Fibroblast of gingiva (primary cell): ENCODE measurements at places on chromosomes 6 and 20.

GRCh38 chr6:129177801-129178200, 294.9 kb downstream of the LAMA2 start:
- DNase-seq, result no peak

DNA sequence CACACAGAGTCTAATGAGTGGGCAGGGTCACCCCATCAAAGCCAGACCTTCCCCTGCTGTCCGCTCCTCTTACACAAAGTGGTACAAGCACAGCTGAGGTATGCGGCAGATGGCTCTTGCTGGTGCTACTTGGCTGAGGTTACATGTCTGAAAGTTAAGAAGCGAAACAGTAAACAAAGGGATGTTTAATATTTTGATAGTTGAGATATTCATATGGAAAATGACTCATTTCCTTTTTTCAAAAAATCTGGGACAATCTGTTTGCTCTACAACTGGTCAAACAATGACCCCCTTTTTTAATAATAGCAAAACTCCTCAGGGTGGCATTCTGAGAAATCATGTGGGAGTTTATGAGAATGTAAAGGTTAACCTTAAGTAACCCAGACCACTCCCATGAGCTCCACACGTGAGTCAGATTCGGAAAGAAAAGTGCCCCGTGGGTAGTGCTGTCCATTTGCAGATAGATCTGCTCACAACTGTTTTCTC, 245.3 kb downstream of the TBXT start:
- DNase-seq, result peak; percentile 79

DNA sequence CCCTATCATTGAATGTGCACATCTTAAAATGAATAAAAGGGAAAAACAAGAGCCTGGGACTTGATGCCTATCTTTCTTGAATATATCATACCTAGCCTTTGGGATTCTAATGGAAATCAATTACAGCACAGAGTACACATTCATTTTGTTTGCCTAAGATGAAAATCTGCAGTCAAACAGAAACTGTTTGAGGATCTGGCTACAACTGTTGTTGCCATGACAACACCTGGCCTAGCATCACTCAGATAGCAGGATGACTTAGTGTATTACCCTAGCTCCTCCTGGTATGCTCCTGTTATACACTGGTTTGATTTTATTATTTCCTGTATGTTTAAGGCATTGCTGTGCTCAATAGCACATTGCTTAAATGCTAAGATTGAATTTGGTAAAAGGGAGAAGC, 71.5 kb upstream of the LAMP5 start:
- DNase-seq, result no peak

GRCh38 chr6:13395272-13396237, 67.2 kb upstream of the TBC1D7 start:
- DNase-seq, result peak; percentile 67

DNA sequence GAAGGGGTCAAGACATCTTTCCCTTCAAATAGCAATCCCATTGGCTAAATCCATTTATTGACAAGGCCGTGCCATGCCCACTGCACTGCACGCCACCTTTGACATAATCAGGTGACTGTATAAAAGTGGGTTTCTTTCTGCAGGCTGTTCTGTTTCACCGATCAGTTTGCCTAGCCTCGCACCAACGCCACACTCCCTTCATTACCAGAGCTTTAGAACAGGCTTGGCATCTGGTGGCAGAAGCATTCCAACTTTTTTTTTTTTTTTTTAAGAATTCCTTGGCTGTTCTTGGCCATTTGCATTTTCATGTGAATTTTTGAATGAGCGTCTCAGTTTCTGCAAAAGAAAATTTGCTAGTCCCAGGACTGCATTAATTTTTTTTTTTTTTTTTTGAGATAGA, 78.1 kb downstream of the PPP1R3G start:
- DNase-seq, result no peak

DNA sequence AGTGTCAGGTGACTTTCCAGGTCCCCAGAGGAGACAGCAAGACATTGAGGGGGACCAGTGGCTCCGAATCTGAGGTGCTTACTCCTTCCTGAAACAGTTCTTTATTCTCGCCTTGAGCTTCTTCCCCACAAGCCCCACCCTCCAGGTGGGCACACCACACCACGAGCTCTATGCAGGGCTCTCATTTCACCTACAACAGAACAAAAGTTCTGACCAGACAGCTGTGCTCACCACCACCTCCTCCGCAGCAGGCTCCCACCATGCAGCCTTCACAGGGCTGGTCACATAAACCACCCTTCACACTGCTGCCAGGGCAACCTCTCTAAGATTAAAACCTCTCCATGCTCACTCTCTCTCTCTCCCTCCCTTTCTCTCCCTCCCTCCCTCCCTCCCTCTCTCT, 384.5 kb upstream of the ARID1B start:
- no peak for DNase-seq

DNA sequence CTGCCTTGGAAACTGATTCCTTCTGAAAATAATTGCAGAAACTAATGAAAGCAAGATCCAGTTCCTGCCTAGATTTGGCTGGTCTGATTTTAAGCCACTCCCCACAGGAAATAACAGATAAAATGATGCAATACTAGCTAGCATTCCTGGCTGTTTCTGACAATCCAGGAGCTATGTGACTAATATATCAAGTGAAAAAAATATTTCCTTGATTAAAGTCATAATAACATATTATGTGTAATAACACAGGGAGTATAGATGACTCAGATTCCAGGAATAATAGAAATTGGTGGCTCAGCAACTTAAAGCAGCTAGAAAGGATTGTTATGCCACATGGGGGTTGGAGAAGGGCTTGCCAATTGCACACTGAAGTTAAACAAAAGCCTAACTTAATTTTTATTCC, 182.7 kb upstream of the SALL4 start:
- peak; percentile 98 for DNase-seq

- peak; percentile 11 for DNase-seq
Observed at GRCh38 chr6:7939184-7939863, 28.7 kb upstream of the TXNDC5 start.

GRCh38 chr20:24033151-24033550, 44.6 kb upstream of the GGTLC1 start:
- no peak for DNase-seq

- DNase-seq, result no peak
Observed at GRCh38 chr20:62177307-62177706, 5.5 kb upstream of the MTG2 start.

- DNase-seq, result no peak
Observed at GRCh38 chr6:155185544-155185943, 78.3 kb upstream of the CLDN20 start.

DNA sequence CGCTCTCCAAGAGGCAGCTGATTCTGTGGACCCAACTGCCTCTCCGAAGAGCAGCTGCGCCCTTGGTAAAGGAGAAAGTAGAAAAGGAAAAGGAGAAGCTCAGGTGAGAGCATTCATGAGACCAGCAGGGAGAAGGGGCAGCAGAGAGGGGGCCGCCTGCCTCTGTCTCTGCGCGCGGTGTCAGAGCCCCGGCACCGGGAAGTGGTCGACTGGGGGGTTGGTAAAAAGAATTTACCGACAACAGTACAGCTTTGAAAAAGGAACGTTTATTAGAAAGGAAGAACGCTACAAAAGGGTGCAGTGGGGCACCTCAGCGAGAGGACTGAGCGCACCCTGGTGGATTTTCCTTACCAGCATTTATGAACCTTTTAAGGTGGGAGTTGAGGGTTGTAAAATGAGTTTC, 61.9 kb downstream of the GPR6 start:
- DNase-seq, result no peak

- no peak for DNase-seq
Observed at GRCh38 chr20:112396-112795, 24.9 kb downstream of the DEFB125 start.

- no peak for DNase-seq
Observed at GRCh38 chr6:31132806-31133205, 6.1 kb downstream of the PSORS1C2 start.

DNA sequence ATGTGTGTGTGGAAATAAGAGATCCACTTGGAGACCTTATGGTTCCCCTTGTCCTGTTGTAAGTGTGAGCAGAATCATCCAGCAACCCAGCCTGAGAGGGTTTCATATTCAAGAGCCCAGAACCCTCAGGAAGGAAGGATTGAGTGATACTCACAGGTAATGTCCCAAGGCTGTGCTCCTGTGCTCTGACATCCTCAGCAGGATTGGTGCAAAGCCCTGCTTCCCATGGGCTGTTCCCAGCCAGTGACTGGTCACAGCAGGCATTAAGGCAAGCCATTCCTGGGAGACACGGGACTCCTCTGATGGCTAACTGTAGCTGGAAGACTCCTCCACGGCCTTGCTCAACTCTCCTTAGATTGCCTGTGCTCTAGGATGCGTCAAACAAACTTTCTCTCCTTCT, 33.8 kb upstream of the HLA-G start:
- DNase-seq, result no peak

DNA sequence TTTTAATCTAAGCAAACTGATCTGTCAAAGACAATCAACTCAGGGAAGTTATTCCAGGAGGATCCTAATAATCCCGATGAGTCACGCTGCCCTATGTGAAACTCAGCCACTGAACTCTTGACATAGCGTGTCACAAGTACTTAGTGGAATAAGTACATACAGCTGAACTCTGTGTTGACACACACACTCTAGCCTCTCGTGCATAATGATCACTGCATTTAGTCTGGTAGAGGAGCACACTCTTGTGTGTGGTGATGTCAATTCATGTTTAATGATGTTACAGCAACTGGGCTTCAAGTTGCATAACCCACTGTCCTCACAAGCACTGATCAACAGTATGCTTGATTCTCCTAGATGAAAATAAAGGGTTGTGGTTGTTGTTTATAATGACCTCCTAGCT, 148.3 kb downstream of the HACE1 start:
- peak; percentile 57 for DNase-seq

GRCh38 chr6:146944809-146945208, 259.4 kb upstream of the STXBP5 start:
- no peak for DNase-seq

DNA sequence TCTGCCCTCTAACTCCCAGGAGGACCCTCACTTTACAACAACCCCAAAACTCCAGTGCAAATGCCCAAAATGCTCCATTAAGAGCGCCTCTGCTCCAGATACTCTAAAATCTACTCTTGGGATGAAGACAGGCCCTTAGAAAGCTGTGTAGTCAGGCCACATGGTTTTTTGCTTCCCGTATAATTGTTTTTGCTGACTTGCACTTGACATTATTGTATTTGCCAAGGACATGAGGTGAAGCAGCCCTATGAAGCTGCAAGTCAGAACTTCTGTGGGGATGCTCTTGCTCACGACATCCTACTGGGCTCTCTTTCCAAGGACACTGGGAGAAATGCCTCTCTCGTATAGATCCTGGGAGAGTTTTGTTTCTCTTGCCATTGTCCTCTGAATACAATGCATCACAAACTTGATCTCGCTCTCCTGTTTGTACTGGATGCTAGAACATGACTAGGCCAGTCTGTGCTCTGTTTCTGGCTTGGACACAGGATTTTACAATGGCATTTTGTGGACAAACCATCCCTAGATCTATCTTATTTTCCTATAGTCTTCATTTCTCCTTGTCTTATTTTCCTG, 177.2 kb upstream of the DTNBP1 start:
- DNase-seq, result no peak

DNA sequence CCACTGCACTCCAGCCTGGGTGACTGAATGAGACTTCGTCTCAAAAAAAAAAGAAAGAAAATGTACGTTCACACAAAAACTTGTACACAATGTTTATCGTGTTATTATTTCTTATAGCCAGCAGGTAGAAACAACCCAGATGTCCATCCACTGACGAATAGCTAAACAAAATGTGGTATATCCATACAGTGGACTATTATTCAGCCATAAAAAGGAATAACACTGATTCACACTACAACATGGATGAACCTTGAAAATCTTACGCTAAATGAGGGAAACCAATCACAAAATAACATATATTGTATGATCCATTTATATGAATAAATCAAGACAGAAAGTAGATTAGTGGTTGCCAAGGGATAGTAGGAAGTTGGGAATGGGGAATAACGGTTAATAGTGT, 75.1 kb upstream of the EPB41L1 start:
- no peak for DNase-seq

DNA sequence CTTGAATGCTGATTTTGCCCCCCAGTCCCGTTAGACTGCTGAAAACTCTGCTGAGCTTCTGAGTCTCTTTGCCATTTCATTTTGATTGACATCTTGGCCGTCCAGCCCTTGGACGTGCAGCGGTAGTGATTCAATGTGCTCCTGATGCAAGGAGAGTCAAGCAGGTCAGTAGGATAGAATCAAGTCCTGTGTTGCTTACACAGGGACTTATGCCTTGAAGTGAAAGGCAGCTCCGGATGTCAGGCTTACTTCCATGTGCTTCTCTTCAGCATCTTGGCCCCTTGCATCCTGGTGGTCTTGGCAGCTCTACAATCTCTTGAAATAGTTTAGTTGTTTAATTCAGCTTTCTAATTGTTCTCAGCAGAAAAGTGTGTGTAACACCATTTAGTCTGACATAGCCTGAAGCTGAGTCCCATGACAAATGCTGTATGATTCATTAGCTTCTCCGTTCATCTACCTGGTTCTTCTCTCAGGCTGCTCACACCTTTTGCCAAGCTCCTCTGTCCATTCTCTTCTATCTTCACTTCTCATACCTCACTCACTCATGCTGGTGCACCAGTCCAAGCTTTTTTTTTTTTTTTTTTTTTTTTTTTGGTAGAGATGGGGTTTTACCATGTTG, 76.0 kb downstream of the EZR start:
- no peak for DNase-seq

DNA sequence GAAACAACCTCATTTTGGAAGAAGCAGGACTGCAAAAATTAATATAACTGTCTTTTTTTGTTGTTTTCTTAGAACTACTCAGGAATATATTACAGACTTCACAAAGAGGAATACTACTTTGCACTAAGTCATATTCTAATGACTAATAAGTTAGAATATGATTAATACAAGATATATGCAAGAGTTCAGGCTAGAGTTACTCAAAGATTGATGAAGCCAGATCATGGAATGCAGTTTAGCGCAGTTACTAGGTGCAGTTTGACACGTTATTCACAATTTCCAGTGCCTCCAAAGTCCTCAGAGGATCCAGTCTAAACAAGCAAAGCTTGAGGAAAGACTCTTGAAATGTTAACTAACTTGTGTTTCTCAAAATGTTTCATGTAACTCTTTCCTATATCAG, 1.2 kb upstream of the MYCT1 start:
- DNase-seq, result peak; percentile 59

GRCh38 chr20:37219751-37220668, 40.7 kb upstream of the MROH8 start:
- DNase-seq, result peak; percentile 46

GRCh38 chr20:64115171-64115911, 8.0 kb upstream of the NPBWR2 start:
- no peak for DNase-seq

GRCh38 chr6:13573669-13574110, 711 bp upstream of the SIRT5 start:
- peak; percentile 14 for DNase-seq

DNA sequence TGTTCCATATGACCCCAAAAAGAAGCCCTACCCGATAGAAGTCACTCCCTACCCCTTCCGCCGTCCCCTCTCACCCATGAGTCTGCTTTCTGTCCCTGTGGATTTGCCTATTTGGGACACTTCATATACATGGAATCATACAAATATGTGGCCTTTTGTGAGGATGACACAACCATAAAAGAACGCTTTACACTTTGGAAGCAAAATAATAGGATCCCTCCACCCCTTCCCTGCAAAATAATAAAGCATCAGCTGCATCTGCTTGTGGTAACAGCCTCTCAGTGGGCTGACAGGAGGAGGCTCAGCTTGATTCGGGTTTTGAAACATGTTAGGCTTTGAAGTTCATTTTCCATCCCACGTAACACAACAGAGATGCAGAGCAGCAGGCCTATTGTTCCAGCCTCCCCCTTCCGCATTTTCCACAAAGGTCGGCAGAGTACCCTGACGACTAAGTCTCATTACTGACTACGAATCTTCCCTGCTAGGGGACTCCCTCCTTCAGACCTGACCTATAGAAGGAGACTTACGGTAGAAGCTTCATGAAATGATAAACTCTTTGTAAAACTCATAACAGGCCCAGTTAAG, 99.1 kb downstream of the ALDH8A1 start:
- no peak for DNase-seq

GRCh38 chr6:30997301-30997700, 13.0 kb upstream of the MUC22 start:
- DNase-seq, result no peak
